ENCODE measurements at places on chromosomes 6 and 20.
A peak's percentile ranks its signal among the peaks of the same experiment; 100 is the strongest.

DNA sequence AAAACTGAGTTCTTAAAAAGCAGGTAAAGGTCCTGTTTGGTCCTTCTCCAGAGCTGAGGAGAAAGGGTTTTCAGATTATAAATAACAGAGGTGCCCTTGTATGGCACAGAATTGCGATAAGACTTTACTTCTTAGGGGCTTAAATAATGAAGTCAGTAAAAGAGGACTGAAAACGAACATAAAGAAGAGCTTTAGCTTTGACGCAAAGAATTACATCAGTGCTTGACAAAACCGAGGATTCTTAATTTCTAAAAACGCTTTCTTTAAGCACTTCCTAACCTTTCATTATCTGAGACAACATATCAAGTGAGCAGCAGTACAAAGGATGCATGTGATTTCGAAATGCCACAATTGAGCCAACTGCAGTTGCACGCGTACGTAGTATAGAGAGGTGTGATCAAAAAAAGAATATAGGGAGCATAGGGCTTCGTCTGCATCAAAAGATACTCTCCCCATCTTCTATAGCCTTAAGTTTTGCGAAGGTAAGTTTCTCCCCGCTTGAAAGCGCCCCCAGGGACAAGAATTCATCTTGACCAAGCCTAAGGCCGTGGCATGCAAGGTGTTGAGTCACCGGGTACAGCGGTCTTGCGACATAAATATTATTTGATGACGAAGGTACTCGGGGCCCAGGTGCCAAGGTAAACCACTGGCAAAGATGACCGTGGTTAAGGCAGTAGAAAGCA is 778 bp upstream of the LOC128125822 start:
- DNase-seq, result peak; percentile 47

DNA sequence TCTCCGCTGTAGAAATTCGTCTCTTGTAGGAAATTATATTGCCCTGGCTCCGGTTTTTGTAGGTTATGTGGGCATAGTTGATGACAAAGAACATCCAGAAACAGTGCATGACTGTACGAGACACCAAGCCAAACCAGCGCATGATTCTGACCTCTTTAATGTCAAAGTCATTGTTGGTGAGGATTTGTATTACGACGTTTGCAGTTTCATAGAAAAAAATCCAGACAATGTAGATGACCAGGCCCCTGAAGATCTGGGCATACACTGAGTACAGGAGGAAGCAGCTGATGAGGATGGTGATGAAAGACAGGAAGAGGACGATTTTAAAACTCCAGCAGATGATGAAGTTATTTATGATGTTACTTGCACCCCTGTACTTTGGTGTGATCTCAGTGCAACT is 39.1 kb upstream of the TBC1D22B start:
- no peak for DNase-seq

GRCh38 chr6:155341130-155341828 is 27.0 kb upstream of the TFB1M start:
- DNase-seq, result no peak

DNA sequence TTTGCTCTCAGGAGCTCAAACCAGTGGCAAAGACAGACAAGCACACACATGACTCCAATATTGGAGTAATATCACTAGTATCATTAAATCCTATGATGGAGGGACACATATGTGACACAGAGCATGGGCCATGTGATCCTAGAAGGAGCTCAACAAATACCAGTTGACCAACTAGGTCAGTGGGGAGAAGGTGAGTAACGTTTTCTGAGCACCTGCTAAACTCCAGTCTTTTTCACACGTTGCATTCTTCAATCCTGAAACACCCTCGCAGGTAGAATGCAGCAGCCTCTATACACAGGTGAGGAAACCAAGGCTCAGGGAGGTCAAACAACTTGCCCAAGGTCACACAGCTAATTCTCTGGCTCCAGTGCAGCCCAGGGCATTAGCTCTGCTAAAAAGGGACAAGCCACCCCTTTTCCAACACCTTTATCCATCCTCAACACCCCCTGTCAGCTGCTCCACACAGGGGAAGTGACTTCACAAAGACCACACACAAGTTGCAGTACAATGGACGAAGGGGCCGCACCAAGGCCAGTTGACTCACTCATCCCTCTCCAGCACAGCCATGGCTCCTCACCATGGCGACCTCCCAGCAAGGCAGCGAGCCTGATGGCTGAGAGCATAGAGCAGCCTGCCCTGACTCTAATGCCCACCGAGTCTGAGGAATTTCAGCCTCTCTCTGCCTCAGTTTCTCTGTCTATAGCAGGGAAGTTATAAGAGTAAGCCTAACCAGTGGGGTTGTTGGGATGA is 4.4 kb downstream of the CAPN11 start:
- DNase-seq, result no peak

DNA sequence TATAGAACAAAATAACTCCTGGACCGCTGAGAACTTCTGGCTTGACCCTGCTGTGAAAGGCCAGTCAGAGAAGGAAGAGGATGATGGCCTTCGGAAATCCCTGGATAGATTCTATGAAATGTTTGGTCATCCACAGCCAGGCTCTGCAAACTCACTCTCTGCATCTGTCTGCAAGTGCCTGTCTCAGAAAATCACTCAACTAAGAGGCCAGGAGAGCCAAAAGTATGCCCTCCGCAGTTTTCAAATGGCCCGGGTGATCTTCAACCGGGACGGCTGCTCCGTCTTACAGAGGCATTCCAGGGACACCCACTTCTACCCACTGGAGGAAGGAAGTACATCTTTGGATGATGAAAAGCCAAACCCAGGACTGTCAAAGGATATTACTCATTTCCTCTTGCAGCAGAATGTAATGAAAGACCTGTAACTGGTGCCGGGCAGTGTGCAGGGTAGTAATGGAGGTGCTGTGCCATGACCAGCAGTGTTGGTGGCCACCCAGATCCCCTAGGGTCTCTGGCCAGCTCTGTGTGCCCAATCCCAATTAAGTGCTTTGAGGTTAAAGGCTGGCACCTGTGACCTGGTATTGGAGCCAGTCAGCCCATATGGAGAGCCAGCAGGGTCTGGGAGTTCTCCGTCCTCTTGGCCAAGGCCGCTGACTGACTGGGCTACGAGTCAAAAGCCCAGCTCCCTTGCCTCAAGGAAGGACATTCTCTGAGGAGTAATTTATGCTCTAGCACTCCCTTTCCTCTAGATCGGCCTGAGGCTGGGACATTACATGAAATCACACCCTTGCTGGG is 87.1 kb downstream of the TRMT6 start:
- DNase-seq, result no peak

DNA sequence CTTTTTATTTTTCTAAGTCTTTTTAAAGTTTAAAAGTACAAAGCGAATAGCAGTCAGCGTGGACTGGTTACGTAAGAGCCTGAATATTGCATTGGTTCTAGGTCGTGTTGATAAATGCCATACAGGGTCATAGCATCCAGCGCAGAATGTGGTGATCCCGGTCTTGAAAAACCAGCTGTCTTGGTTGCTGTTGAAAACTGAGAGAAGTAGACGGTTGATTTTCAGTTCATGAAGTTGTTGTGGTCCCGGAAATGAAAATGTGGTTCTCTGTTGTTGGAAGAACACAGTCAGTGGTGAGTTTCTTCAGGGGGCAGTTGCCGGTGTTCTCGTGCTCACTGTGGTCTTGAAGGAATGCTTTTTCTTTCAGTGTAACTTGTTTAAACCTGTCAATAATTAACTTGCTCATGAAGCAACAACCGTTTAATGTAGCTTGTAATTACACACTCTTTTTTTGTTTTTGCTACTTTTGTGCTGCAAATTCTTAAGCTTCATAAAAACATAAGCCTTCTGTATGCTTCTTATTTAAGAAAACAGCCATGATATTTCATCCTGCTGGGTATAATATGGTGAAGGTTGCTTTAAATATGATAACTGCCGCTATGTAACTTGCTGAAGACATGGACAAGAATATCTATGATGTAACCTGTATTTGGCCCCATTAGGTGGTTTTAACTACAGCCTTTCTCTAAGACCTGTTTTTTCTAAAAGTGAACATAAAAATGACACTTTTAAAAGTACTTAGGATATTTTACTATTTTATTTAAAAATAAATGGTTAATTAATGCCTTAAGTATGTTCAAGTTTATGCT is 64.8 kb upstream of the KIF25 start:
- no peak for DNase-seq

- no peak for DNase-seq
Observed at GRCh38 chr6:106411643-106412200, 51.2 kb downstream of the CRYBG1 start.

DNA sequence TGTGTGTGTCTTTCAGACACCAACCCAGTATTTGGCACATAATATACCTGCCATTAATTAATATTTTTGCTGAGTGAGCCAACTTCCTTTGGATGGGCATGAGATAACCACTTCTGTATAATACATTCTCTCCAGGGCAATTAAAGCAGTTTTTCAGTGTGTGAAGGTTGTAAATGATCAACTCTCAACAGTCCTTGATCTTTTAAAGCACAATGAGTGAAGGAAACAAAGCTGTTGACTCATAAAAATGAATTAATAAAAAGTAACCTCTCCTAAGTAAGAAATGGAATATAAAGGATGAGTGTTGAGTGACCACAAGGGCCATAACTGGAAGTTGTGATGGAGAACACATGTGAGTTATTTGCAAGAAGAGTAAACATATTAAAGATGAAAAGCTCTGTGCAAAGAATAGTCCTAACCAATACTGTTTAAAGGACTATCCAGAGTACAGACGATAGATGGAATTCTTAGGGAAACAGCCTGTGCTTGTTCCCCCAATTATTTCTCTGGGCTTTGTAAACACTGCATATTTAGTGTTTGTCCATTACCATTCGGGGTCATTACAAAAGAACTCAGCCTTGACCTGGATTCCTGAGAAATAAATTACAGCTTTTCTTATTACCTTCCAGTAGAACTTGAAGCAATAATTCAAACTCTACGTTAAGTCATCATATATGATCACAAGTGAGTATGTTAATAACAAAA is 446.2 kb downstream of the PLCB1 start:
- DNase-seq, result no peak

GRCh38 chr6:165640806-165641205 is 22.2 kb downstream of the PDE10A start:
- DNase-seq, result no peak

- DNase-seq, result no peak
Observed at GRCh38 chr6:37283671-37284151, 25.8 kb upstream of the TMEM217 start.

- DNase-seq, result peak; percentile 1
Observed at GRCh38 chr20:8805737-8806442, 263.0 kb upstream of the PLCB4 start.

DNA sequence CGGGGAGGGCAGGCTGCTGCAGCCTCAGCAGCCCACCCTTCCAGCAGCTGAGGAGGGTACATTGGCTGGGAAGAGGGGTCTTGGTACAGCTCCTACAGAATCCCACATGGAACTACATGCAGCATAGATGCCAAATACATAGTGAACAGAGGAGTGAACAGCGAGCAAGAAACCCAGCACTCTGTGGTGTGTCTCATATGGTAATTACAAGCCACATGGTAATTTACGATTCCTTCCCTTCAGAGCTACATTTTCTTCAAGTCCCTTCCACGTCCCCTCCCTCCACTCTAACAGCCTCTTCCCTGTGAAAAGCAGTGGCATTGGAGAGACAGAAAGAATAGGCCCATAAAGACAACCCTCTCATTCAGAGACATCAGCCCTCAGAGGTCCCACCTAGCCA is 167.7 kb downstream of the SYNDIG1 start:
- no peak for DNase-seq

DNA sequence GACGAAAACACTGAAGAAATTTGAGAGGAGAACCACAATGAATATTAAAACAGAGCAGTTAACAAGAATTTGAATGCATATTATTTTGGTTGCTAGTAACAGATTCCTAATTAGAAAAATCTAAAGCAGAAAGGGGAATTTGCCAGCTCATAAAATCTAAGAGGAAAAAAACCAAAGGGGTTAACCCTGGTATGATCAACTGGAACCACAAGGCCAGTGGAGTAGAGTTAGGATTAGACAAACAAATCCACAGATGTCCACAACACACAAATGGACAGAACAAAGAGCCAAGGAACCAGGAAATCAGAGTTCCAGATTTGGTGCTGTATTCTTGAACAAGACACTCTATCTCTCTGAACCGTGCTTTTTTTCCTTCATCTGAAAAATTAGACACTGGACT is 195.0 kb downstream of the TASP1 start:
- DNase-seq, result no peak

GRCh38 chr6:170230520-170231292 is 60.2 kb downstream of the DLL1 start:
- DNase-seq, result no peak

GRCh38 chr20:55090286-55090685 is 614.9 kb downstream of the DOK5 start:
- DNase-seq, result no peak

DNA sequence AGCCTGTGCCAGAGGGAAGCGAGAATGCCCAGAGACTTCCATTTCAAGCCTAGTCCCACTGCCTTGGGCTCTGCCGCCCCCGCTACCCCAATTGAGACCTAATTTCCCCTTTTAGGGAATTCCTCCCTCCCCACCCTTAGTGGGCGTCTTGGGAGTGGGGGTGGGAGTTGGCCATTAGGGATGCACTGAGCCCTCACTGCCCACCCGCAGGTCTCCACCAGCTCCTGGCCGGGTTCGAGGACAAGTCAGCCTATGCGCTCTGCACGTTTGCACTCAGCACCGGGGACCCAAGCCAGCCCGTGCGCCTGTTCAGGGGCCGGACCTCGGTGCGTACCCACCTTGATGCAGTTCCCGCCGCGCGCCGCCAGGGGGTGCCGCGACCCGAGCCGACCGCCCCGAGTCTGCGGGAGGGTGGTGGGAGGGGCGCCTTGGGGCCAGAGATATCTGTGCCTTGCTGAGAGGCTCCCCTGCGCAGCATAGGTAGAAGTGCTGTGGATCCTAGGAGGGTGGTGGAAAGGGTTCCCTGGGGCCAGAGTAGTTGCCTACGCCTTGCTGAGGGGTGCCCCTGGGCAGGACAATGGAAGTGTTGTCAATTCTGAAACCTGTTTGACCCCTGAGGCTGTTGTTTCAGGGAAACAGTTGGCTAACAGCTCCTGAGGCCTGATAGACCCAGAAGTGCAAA is 9.2 kb downstream of the ITPA start:
- peak; percentile 81 for DNase-seq

DNA sequence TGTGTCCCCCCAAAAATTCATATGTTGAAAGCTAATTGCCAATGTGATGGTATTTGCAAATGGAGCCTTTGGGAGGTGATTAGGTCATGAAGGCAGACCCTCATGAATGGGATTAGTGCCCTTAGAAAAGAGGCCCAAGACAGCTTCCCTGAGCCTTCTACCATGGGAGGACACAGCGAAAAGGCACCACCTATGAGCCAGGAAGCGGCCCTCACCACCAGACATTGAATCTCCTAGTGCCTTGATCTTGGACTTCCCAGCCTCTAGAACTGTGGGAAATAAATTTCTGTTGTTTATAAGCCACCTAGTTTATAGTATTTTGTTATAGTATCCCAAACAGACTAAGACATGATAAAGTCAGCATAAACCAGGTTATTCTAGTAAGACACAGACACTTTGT is 18.9 kb downstream of the EDN1 start:
- no peak for DNase-seq

GRCh38 chr6:129865013-129865412 is 3.9 kb upstream of the TMEM244 start:
- DNase-seq, result no peak

DNA sequence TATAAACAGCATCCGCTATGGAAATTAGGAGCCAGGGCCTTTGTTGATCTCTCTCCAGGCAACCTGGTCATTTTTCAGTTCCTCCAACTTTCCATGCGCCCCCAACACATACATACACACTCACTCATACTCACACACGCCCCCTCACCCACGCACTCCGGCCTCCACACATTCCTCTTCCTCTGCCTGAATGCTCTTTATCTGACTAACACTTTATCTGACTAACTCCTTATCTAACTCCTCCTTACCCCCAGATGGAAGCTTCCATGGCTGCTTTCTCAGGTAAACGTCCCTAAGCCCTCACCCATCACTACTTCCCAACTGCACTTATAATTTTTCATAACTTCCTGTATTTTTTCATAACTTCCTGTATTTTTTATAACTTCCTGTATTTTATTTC is 17.4 kb downstream of the CASS4 start:
- DNase-seq, result peak; percentile 65

Data from activated naive CD4-positive, alpha-beta T cell treated with Interleukin-2 at 50 U/mL for 16 hours (primary cell).